Calu3 (cell line): ENCODE measurements at places on chromosomes 3 and 15.

DNA sequence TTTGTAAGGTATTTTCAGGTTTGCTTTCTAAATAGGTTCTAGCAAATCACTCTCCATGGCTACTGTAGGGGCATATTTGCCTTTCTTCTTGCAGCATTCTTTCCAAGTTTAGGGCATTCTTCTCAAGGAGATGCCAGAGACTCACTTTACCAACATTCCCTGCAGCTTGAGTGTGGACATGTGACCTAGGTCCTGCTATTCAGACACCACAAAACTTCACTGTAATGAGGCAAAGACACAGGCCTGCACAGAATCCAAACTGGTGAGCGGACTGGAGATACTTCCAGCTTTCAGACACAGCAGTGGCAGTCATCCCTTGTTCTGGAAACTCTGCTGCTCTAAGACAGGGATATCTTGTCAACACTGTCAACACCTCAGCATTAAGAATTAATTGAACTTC is 146.4 kb upstream of the PFN2 start:
- DNase-seq: no peak

DNA sequence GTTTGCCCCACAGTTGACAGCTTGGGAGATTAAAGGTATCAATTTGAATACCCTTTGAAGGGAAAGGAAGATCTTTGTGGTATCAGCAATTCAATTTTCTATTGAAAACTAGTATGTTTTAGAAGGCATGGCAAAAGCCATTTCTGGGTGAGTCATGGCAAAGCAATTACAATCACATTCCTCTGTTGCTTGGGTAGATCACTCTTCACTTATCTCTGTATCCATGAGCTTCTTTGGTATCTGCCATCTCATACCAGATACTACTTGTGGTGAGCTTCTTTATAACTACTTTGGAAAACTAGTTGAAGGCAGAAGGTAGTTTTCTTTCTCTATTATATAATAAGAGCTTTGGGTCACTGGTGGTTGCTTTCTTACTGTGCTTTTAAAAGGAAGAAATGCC is 28.3 kb upstream of the LSAMP start:
- no peak for DNase-seq

DNA sequence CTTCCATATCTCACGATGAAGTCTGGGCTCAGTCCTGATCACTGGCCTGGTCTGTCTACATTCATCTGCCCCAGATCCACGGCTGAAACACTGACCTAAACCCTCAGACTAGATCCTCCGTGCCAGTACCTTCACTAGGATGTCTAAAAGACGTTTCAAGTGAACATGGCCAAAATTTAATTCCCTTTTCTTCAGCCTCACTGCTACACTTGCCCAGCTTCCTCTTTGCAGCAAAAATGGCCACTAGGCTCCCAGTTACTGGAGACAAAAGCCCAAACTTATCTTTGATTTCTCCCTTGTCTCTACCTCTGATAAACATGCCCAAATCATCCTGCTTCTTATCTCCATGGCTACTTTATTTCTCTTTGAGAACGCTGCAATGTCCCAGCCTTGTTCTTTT is 1.7 kb downstream of the RASSF1 start:
- no peak for DNase-seq

GRCh38 chr3:173891272-173892100 is 493.9 kb downstream of the NLGN1 start:
- no peak for DNase-seq

DNA sequence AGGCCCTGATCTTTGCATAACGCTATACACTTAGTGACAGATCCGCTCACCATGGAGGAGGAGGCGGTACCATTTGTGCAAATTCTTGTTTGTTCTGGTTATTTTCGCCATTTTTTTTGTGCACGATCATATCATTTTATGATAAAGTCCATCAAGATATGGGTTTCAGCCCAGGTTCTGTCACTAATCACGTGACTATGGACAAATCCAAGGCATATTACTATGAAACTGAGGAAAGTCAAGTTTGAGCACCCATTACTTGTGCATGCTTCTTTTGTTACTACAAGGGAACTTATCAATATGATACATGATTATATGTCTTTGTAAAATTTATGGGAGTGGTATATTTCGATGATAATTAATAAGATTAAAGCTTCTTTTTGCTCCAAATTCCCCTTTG is 829.5 kb downstream of the ROBO2 start:
- no peak for DNase-seq

- DNase-seq: no peak
Observed at GRCh38 chr3:95815828-95816227, 998.6 kb upstream of the EPHA6 start.
